ENCODE measurements at places on chromosomes 2 and 18. TPM values are rescaled to one million over a fixed set of nuclear protein-coding genes. Genes with fewer than 3 reads are reported as not detected.

DNA sequence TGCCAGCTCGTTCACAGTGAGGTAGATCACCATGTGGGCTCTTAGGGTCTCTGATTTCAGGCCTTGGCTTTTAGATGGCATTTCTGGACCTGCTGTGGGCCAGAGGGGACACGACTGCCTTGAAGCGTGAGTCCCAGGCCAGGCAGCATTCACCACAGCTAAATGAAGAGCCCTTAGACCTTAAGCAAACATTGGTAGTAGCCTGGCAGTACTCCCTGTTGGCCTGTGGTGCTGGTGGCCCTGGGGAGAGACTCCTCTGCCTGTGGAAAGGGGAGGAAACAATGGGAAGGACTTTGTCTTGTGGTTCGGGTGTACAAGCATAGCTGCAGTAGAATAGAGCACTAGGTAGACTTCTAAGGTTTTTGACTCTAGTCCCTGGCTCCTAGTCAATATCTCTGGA lies 456.0 kb upstream of the DCC start:
- no peak for DNase-seq

DNA sequence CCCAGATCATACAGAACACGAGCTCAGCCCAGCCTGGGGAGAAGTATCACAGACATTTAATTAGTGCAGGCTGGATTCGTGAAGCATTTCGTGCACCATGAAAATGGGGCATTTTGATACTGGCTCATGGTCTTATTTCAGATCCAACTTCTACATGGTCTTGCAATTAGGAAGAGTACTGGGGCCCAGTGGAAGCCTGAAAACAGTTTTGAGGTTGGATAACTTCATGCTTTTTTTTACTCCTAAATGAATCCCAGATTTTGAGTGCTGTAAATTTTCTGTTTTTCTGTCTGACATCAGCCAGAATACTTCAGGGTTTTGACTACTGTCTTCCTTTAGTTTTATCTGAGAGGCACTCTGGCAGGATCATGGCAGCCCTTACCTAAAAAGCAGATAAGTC lies 160.1 kb downstream of the GFPT1 start:
- DNase-seq, result no peak

GRCh38 chr2:88626171-88627054 lies 851 bp downstream of the EIF2AK3 start:
- no peak for DNase-seq

DNA sequence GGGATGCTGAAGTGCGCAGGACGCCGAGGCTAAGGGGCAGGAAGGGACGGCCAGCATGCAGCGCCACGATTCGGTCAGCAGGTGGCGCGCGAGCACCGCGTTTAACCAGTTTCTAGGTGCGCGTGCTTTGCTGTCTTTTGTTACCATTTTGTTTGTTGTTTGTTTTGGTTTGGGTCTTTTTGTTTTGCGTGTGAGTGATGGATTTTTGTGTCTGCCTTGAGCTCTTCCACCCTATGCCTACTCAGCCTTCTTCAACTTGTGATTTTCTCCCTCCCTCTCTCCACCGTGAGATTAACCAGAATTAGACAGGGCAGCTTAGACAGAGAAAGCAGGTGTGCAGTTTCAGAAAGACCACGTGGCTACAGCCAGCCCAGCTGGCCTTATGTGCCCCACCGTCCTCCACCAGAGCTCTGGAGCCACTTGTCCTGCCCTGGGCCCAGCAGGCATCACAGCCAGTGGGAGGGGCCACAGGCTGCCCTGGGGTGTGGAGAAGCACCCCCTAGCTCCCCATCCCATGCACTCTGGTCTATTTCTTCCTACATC lies 180.2 kb downstream of the RNF144A start:
- DNase-seq, result no peak

- no peak for DNase-seq
Observed at GRCh38 chr18:29892960-29893558, 1149.5 kb downstream of the DSC3 start.

DNA sequence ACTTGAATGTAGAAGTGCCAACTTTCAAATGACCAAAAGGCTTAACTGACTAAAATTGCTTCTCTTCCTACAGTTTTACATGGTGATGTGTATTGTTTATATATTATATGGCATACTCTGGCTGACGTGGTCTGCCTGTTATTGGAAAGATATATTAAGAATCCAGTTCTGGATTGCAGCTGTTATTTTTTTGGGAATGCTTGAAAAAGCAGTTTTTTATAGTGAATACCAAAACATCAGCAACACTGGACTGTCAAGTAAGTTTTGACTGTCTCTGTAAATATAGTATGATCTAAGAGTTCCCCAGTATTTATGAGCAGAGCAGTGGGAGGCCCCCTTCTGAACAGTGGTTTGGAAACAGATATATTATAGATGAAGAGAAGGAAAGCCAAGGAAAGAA lies 26.2 kb downstream of the TMEM87B start:
- DNase-seq, result no peak

DNA sequence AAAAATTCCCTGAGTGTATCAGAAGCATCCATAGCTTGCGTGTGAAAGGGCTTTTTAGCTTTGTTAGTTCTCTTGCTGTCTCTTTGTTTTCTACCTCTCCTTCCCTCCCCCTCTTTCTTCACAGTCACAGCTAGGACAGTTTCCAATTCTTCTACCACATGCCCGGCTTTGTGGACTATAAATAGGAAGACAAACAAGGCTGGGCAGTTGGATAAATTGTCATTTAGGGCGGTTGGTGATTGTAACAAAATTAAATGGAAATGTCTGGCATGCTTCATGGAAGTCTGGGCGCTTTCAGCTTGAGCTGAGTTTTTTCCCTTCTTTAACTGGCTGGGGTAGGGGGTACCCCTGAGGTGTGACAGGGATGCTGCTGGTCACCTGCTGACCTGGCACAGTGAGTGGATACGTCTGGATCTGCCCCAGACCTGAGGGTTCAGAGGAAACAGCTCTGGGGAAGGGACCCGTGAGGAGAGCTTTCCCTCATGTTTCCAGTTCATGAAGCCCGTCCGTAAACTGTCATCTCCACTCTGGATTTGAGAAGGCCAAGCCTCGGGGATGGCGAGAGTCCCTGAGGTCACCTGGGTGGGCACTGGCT lies 29.0 kb upstream of the GIGYF2 start:
- DNase-seq, result no peak

DNA sequence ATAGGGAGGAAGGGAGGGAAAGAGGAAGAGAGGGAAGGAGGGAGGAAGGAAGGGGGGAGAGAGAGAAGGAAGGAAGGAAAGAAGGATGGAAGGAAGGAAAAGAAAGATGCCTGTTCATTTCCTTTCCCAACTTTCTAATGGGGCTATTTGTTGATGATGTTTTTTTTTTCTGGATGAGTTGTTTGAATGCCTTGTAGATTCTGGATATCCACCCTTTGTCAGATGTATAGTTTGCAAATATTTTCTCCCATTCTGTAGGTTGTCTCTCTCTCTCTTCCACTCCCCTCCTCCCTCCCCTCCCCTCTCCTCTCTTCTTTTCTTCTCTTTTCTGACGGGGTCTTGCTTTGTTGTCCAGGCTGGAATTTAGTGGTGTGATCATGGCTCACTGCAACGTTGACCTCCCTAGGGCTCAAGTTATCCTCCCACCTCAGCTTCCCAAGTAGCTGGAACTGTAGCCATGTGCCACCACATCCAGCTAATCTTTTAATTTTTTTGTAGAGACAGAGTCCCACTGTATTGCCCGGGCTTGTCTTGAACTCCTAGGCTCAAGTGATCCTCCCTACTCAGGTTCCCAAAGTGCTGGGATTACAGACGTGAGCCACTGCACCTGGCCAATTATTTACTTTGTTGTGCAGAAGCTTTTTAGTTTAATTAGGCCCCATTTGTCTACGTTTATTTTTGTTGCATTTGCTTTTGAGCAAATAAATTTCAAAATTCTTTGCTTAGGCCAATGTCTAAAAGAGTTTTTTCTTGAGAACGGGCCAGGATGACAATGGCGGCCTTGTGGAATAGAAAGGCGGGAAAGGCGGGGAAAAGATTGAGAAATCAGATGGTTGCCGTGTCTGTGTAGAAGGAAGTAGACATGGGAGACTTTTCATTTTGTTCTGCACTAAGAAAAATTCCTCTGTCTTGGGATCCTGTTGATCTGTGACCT lies 57.3 kb upstream of the FAM117B start:
- no peak for DNase-seq

- no peak for DNase-seq
Observed at GRCh38 chr18:26536032-26536431, 12.3 kb downstream of the KCTD1 start.

DNA sequence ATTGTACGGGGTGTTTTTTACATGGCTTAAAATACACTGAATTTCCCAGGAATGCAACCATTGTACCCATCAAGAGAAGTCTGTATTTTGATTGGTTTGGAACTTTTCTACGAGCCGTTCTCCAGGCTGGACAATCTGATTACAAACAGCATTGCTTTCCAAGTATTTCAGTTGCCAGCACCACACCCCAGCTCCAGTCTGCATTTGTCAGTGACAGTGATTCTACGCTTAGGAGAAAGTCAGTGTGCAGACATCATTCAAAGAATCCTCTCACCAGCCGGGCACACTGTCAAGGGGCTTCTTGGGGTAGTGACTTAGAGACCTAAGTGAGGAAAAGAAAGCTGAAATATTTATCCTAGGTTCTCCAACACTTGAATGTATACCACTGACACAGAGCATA lies 194.1 kb downstream of the ANAPC1 start:
- DNase-seq, result no peak

GRCh38 chr2:71834796-71835195 lies 312.9 kb downstream of the CYP26B1 start:
- no peak for DNase-seq

DNA sequence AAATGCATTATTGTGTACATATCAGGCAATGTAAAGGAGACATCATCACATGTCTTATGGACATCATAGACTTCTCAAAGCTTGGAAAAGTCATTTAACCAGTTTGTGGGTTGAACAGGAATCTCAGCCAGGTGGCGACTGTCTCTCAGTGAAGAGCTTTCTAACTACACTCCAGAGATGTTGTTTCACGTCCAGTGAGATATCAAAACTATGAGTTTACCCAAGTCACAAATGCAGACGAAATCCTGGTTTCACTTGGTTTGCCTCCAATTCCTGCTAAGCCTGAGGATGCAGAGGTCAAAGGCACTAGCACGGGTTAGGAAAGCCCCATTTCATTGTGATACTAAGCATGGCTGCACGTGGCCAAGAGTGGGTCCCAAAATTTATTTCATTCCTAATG lies 384.5 kb upstream of the MEIS1 start:
- DNase-seq, result no peak

- no peak for DNase-seq
Observed at GRCh38 chr2:151996243-151997003, 102.4 kb downstream of the CACNB4 start.

DNA sequence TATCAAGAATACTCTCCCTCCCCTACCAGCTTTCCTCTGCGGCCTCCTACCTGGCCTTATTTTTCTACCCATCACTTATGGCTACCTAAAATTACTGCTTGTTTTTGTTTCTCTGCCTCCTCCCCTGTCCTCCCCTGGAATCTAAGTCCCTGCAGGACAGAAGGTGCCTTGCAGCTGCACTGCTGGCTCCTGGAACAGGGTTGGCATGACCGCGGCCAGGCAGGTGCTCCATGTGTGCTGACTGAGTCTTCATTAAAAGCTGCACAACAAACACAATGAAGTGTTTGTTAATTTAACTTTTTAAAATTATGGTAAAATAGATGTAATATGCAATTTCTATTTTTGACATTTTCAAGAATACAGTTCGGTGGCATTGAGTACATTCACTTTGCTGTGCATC lies 171.9 kb upstream of the FHL2 start:
- no peak for DNase-seq

DNA sequence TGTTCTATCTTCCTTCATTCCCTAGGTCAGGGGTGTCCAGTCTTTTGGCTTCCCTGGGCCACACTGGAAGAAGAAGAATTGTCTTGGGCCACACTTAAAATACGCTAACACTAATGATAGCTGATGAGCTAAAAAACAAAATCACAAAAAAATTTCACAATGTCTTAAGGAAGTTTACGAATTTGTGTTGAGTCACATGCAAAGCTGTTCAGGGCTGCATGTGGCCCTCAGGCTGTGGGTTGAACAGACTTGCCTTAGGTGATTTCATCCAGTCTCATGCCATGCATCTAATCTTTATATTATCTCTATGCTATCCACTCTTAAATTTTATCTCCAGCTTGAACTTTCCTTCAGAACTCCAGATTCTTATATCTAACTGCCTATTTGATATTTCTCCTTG lies 80.1 kb downstream of the CCDC85A start:
- no peak for DNase-seq

- no peak for DNase-seq
Observed at GRCh38 chr18:59884351-59884750, 15.4 kb upstream of the PMAIP1 start.

GRCh38 chr2:162556996-162557395 lies 213.1 kb downstream of the GCA start:
- DNase-seq, result no peak

DNA sequence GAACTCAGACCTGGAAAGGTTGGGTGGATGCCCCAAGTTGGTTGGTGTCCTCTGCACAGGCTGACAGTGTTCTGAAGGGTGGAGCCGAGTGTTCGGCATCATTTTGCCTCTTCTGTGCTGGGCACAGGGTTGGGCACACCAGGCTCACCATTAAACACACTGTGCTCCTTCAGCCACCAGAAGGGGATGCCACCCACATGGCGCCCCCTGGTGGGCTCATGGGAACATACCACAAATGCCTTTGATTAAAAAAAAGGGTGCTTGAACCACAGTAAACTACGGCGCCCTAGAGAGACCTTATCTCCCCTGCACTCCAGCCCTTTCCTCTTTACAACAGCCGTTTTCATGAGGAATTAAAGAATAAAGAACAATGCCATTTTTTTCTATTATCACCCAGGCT lies 89.4 kb downstream of the CELF4 start:
- DNase-seq, result no peak

- no peak for DNase-seq
Observed at GRCh38 chr18:14031053-14031452, 101.2 kb downstream of the ZNF519 start.

- peak; percentile 72 for DNase-seq
Observed at GRCh38 chr2:197804049-197804757, at the start of gene PLCL1. Gene PLCL1, plus strand, starts transcription at chr2:197804593.

- no peak for DNase-seq
Observed at GRCh38 chr2:219769090-219769910, 141.9 kb downstream of the SLC4A3 start.

- no peak for DNase-seq
Observed at GRCh38 chr18:37361335-37362157, 204.1 kb downstream of the CELF4 start.

- DNase-seq, result no peak
Observed at GRCh38 chr2:41851554-41851953, 196.3 kb upstream of the PKDCC start.

GRCh38 chr2:167862296-167862695 lies 385.1 kb downstream of the STK39 start:
- DNase-seq, result no peak

The UGT1A6 gene
- total RNA-seq, result 0.27 TPM

The STPG4 gene
- total RNA-seq, result not detected

The GRHL1 gene
- 6.2 TPM for total RNA-seq

The REG3A gene
- not detected for total RNA-seq

The APOB gene
- not detected for total RNA-seq

The CD8A gene
- total RNA-seq, result 1.5 TPM

The ALPP gene
- total RNA-seq, result not detected

The CROCC2 gene
- not detected for total RNA-seq

The DTNA gene
- 19.3 TPM for total RNA-seq

The TBR1 gene
- 0.08 TPM for total RNA-seq

The DAW1 gene
- not detected for total RNA-seq

The FER1L5 gene
- total RNA-seq, result not detected

The SLC20A1 gene
- total RNA-seq, result 101 TPM

All from kidney epithelial cell (primary cell).